Activated naive CD4-positive, alpha-beta T cell treated with anti-CD3 and anti-CD28 coated beads, Interleukin-2, amount 50 U/mL, for 72 hours (primary cell): ENCODE measurements at places on chromosomes 11 and 22. TPM values are rescaled to one million over a fixed set of nuclear protein-coding genes. Genes with fewer than 3 reads are reported as not detected.

DNA sequence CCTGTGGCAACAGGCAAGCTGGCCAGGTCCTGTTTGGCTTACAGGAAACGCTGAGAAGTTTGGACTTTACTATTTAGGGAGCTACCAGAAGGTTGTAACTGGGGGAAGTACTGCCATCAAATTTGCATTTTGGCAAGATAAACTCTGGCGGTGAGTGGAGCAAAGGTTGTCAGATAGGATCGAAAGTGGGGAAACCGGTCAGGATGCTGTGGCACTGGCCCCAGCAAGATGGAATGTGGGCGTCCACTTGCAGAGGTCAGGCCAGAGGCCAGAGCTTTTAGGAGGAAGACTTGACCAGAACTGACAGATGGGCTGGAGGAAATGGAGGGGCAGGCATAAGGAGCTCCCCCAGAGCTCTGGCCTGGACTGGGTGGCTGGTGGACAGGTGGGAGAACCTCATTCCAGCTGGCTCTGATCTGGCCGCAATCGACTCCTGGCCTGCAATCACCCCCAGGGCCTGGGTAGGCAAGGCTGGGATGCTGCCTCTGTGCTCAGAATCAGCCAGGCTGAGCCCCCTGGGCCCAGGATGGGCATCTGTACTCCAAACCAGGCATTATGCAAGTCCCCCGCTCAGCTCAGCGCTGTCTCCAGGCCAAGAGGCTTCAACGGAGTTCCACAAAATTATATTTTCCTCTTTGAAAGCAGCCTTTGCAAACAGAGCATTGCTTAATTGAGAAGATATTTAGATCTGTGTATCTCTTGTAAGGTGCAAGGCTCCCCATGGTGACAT, 178.3 kb upstream of the NECTIN1 start:
- DNase-seq: no peak

- no peak for DNase-seq
These were observed 10.5 kb upstream of the TTLL12 start for GRCh38 chr22:43197271-43197941.

DNA sequence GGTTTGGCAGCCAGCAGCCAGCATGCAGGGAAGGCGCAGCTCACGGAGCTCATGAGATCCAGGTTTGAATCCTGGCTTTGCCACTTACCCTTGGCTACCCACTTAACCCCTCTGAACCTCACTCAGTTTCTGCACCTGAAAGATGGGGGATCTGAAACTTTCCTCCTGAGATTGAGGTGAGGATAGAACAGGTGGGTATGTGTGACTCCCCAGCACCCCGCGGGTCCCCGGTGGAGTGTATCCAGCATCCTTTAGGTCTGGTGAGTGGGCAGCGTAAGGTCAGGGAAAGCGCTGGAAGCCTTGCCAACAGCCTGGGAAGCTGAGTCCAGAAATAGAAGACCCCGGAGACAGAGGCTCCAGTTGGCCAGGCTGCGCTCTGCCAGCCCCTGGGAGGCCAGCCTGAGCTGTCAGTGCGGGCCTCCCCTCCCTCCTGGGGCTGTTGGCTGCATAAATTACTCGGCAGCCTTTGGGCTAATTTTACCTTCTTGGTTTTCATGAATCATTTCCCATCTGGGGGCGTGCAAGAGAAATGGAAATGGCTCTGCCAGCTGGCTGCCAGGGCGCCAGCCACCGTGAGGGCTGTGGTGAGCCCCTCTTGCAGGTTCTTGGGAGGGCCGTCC, 17.6 kb downstream of the PRDM11 start:
- no peak for DNase-seq

Gene LRRC75B
- total RNA-seq: 1.1 TPM

DNA sequence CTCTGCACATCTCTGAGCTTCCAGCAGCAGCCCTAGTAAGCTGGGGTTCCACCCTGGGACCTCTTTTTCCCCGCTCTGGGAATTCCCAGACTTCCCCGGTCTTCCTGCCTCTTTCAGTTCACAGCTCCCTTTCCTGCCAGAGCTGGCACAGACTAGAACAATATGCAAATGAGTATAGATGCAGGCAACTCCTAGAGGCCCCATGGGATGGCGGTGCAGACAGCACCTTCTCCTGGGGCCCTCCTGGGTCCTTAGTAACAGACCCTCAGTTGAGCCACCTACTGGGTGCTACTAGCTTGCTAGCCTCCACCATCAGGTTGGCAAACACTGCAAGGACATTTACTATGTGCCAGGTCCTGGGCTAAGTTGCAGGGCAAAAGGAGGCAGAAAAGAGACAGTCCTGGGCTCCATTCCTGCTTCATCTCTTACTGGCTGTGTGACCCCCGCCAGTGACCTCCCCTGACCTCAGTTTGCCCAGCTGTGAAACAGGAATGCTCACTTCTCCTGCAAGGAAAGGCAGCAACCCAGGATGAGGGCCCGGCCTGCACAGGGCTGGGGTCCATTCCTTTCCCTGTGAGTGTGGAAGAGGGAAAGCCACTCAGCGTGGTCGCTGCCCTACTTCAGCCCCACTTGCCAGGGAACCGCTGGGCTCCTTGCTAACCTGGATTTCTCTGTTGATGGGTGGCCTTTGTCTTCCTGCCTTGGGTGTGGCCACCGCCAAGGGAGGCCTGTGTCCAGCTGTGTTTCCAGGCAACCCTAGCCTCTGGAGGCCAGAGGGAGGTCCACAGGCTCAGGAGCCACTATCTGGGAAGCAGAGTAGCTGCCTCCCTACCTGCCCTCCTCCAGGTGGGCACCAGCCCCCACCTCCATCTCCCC, 7.3 kb downstream of the RELT start:
- DNase-seq: no peak

- DNase-seq: no peak
These were observed 20.6 kb upstream of the MS4A7 start for GRCh38 chr11:60357771-60358170.

DNA sequence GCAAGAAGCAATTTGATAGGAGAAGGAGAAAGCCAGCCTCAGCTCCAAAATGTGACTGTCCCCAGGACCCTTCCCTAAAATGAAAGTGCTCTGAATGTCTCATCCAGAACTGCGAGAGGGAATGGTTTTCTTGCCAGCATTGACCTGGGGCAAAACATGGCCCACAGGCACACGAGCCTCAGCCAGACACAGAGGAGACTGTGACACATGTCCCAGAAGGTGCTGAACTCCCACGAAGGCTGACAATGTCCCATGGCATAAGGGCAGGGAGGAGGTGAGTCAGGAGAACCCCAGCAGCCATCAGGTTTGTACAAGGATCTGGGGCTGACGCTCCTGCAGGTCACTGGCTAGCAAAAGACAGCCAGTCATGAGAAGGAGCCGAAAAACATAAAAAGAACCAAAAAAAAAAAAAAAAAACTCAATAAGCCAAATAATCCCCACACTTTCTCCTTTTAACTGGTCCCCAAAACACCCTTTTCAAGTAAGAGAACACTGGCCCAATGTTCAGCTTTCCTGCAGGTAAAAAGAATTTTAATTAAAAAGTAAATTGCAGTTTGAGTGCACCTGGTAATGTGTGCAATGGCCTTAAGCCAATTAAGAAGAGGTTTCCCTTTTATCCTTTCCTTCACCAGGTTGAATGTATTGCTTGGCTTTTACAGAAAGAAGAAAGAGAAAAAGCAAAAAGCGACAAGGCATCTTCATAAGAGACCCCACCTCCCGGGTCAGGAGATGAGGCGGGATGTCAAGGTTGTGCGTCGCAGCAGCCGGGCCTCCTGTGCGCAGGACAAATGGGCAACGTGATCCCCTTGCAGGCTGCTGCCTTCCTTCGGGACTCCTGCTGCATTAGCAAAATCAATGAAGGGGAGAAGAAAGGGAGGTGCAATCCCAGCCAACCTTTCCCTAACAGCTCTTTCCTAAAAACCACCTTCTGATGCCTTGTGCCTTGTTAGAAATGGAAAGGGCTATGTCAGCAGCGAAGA, 43.6 kb downstream of the GALNT18 start:
- DNase-seq: no peak

DNA sequence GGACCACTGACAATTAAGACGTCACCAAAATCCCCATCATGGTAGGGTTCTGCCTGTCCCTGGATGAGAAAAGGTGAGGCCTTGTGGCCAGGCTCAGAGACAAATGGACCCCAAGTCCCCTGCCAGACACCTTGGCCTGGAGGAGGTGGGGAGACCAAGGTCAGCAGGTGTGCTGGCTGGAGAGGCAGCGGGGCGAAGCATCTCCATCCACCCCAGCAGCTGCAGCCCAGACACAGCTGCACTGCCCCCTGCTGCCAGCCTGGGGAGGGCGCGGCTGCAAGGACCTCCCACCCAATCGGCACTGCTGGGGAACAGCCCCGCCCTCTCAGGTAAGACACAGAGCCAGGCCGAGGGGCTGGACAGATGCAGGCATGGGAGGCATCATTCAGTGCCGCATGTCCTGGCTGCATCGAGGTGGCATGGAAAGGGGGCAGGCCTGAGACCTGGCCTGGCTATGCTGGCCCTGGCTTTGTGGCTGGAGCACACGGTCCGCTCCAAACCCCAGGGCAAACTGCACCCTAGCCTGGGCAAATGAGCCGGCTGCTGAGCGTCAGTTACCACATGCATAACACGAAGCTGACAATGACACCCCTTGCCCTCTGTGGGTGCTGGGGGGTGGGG, 12.2 kb upstream of the MFNG start:
- DNase-seq: no peak

DNA sequence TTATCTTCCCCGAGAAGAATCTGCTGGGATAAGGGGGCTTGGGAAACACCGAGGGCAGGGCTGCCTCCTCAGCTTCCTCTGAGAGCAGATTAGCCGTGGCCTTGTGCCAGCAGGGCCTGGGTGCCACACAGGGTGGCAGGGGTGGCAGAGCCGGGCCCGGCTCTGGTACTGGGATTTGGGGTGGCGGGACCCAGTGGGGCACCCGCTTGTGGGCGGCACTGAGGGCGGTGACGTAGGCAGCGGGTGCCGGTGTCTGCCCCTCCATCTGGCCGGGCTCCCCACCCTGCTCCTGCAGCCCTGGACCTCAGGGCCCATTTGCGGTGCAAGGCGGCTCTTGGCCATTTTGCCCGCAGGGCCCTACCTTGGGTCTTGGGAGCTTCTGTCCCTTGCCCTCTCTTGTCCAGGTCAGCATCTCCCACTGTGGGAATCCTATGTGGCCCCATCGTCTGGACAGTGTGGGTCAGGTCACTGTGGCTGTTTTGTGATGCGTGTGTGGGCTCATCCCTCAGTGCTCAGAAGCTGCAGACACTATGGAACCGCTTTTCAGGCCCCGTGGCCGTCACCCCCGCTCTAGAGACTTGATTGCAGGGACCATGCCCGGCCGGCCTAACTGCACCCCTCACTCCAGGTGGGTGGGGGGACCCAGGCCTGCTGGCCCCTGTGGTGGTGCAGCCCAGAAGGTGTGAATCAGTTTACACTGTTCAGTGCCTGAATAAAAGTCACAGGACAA, 29.7 kb upstream of the KRTAP5-6 start:
- no peak for DNase-seq

DNA sequence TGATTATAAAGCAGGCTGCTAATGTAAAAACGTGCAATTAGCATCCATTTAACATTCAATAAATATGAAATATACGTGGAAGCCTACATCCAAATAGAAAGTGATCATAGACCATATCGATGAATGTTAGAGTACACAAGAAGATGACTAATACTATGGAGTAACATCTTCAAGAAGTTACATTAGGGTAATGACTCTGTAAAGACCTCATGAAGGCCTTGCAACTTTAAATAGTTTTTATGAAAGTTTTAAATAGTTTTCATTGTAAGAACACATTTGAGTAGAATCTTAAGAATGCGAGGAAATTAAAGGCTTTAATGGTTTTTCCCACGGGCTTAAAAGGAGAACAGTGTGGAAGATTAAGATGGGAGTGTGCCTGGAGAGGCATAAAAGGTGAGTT, 1.4 kb downstream of the TRIM34 start:
- no peak for DNase-seq

Gene EFCAB6
- 0.80 TPM for total RNA-seq

GRCh38 chr11:74400606-74401005, 2.4 kb upstream of the PGM2L1 start:
- DNase-seq: no peak

- DNase-seq: no peak
These were observed 53.9 kb upstream of the PPP6R3 start for GRCh38 chr11:68406324-68407313.

- DNase-seq: no peak
These were observed 74.3 kb downstream of the DHCR7 start for GRCh38 chr11:71373791-71374454.
